RPMI8226 (cell line): ENCODE measurements at places on chromosomes 12 and 14.
A peak's percentile ranks its signal among the peaks of the same experiment; 100 is the strongest.

DNA sequence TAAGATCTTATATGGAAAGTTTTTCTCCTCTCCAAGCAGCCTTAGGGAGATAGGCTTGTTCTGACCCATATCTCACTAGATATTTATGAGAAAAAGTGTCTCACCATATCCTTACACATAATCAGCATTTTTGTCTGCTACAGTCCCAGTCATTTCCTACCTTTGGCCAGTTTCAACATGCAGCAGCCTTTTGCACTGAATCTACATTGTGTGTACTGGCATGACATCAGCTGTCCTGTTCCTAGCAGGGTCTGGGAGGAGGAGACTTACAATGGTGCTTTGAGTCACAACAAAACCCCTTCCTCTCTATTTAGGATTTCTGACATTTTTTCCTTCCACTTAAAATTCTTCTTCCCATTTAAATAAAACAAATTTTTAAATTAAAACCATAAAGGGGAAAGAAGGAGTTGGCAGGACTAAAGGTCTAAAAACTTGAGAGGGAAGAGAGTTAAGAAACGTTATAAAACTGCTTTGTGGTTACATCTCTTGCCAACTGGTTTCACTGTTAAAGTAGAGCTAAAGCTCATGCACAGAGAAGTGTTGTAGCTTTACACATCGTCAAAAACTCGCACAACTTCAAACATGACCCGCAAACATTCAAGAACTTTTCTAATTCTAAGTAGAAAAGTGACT, 53.3 kb upstream of the CERS5 start:
- no peak for DNase-seq

GRCh38 chr12:59040043-59040442, 119.7 kb upstream of the LRIG3 start:
- no peak for DNase-seq

- DNase-seq: no peak
Observed at GRCh38 chr12:53214687-53215455, 7.8 kb upstream of the ITGB7 start.

GRCh38 chr12:57615637-57616036, 4.4 kb downstream of the ARHGEF25 start:
- no peak for DNase-seq

DNA sequence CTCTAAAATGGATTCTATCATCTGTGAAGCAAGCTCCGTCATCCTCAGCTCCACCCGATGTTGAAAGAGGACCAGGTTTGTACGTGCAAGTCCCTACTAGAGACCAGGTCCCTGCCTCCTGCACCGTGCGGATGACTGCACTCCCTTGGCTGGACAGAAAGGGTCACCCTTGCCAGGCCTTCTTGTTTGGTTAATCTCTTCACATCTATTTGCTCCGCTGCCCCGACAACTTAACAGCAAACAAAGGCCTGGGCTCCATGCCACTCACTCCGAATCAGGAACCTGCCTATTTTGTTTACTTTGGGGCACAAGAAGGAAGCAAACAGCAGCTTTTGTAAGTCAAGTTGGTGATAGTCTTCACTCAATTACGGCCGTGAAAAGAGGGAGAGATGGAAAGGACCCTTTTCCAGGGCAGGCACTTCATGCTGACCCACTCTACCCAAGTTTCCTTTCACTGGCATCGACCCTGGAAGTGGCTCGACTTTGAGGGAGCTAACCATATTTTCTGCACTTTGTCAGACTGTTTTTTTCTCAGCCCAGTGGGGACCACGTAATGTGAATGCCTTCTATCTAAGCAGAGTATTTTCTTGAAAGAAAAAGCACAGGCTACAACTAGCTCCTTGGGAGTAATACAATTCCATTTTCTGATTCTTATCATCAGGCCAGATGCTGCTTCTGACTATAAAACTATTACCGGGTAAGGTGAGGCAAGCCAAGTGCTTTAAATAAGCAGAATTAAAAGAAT, 202.6 kb downstream of the FOXN3 start:
- no peak for DNase-seq

- no peak for DNase-seq
Observed at GRCh38 chr14:77369285-77369684, 7.6 kb downstream of the TMED8 start.

DNA sequence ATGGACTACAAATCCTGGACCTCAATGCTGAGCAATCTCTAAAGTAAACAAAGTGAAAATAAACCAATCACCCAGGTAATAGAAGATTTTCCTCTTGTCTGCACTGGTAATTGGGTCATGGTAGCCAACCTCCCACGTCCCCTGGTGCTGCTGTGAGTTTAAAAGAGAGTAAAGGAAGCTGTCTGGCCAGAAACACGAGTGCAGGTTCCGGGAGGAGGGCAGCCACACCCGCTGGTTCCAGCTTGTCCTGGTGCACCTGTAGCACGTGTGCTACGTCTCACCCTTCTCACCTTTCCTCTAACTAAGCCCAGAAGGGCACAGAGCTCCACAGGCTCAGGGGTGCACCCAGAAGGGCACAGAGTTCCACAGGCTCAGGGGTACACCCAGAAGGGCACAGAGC, 5.4 kb downstream of the CRACR2A start:
- DNase-seq: no peak

- DNase-seq: no peak
Observed at GRCh38 chr14:77659831-77660230, 43.4 kb upstream of the SPTLC2 start.

DNA sequence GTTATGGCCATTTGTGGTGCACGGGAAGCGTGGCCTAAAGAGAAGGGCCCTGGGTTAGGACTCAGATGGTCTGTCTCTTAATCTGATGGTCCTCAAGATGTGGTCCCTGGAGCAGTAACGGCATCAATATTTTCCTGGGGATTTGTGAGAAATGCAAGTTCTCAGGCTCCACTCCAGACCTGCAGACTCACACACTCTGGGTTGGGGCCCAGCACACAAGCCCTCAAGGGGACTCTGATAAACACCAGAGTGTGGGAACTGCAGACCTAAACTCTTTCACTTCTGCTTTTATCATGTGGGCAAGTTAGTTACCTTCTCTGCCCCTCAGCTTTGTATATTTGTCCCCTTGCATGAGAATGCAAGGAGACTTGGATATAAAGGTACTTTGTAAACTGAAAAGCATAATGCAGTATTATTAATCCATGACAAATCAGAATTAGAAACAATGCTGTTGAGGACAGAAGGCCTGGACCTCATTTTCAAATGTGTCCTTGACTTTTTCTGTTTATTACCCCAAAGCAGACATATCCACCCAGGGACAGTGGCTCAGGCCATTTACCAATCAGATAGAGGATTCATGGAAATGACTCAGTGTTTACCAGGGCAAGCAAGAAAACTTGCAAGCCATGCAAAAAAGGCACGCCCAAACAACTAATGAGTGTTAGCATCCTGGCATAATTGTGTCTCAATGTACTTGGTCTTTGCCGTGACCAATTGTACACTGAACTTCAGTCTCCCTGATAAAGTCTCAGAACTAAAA, 157.0 kb downstream of the ASCL1 start:
- DNase-seq: peak; percentile 82

- DNase-seq: no peak
Observed at GRCh38 chr14:21537090-21537424, 10.9 kb upstream of the SALL2 start.

- DNase-seq: peak; percentile 80
Observed at GRCh38 chr12:6205144-6205539, 4.9 kb downstream of the CD9 start.

DNA sequence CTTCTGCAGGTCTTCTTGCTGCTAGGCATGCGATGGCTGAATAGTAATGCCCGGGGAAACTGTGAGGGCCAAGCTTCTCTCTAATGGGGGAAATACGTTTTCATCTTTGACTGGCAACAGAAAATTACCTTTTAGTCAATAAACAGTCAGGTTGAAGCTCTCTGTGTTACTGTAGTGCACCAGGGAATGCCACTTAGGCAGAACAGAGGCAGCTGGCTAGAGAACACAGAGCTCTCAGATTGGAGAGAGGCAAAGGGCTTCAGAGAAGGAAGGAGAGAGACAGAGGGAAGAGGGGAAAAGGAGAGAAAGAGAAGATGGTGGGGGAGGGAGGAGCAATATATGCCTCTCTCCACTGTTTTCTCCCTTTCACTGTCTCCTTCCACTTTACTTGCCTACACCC, 6.7 kb downstream of the HSD17B6 start:
- DNase-seq: no peak

- DNase-seq: no peak
Observed at GRCh38 chr12:118874698-118875548, 106.4 kb upstream of the SRRM4 start.

DNA sequence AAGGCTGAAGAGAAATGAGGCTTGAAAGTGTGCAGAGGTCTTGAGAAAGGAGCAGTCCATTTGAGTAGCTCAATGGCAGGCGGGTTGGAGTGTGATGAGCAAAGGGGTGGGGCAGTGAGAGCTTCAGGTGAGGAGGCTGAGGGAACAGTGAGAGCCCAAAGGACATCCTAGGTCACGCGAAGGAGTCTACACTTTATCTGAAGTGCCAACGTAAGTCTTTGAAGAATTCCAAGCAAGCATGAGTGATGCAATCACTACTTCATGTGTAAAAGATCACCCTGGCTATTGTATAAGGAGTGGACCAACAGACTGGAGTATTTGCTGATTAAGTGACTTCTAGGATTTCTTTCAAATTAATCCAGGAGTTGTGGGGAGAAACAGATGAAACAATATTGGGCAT, 159.9 kb upstream of the HIF1A start:
- DNase-seq: no peak

DNA sequence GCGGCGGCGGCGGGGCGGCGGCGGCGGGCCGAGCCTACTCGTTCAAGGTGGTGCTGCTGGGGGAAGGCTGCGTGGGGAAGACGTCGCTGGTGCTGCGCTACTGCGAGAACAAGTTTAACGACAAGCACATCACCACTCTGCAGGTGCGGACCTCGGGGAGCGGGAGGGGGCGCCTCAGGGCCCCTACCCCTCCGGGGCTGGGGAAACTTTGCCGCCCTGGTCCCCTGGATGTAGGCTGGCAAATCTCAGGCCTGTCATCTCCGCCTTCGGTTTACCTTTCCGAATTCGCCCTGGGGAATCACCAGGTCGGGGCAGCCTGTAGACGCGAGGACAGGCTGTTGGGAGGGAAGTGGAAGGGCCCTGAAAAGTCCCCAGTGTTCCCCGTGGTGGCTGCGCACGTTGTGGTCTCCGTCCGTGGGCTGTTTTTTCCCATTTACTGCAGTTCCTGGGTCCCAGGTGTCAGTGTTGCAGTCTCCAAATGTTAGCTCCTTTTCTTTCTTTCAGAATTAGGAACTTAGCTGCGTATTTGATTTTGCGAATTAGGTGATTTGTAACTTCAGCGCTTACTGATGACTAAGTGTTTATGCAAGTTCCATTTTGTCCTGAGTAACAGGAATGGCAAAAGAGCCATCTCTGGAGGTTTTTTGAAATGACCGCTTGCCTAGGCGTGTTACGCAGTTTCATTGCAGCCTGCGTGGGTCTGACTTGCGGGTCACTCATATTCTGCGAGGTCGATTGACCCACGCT, 656 bp downstream of the RAB21 start:
- peak; percentile 50 for DNase-seq

GRCh38 chr12:31527083-31527482, 63.9 kb downstream of the DENND5B start:
- DNase-seq: no peak

GRCh38 chr12:120979220-120979861, 998 bp downstream of the HNF1A start:
- no peak for DNase-seq

- DNase-seq: peak; percentile 54
Observed at GRCh38 chr14:63770187-63770807, 42.4 kb upstream of the SGPP1 start.

GRCh38 chr14:75079521-75079920, 10.1 kb downstream of the ZC2HC1C start:
- DNase-seq: no peak

GRCh38 chr14:86521843-86522242, 991.9 kb downstream of the FLRT2 start:
- DNase-seq: no peak
